Activated T-cell treated with anti-CD3 and anti-CD28 coated beads, Interleukin-2, amount 50 U/mL, for 72 hours (primary cell): ENCODE measurements at places on chromosomes 7 and 10. TPM values are rescaled to one million over a fixed set of nuclear protein-coding genes. Genes with fewer than 3 reads are reported as not detected.

GRCh38 chr7:29486191-29486700 lies 77.4 kb upstream of the PRR15 start:
- no peak for DNase-seq

GRCh38 chr10:31912289-31912688 lies 16.3 kb downstream of the ARHGAP12 start:
- no peak for DNase-seq

DNA sequence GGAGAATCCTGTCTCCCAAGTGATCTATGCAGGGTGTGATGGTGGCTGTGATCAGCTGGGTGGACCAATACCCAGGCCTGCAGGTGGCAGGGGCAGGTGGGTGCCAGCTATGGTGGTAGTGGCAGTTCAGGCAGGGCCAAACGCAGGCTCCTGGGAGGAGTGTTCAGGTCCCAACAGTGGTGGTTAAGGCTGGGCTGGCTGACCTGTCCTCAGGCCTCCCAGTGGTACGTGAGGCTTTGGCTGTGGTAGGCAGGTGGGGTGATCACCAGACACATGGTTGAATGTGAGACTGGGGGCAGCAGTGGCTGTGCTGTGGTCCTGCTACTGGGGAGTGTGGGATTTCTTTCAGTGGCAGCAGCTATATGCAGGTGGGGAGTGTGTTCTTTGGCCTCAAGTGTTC lies 126.7 kb upstream of the STARD3NL start:
- DNase-seq, result no peak

Gene PHKG1
- 1.3 TPM for total RNA-seq

Gene SH2B2
- total RNA-seq, result 6.8 TPM
